ENCODE measurements at places on chromosomes 4 and X.

DNA sequence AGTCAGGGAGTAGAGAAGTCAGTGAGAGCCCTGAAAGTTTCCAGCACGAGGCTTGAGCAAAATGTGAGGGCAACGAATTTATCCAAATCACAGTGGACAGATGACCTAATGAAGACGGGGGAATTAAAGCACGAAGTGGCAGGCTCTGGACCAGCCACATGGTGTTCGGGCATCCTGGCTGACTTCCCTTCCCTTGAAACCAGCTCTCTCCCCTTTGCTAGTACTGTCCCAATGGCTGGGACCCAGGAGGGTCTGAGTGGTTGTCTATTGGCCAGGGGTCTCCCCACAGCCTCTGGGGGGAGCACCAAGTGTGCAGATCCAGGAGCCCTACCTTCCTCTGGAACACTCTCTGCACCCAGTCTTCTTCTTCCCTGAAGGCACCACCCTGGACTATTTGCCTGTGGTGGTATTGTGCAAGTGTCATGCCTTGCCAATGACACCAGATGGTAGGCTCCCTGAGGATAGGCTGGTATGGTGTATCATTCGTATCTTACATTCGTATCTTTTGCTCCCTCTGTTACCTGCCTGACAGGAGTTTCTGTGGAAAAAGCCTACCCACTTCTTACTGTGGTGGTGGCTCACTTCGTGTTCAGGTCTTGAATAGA, 2.1 kb downstream of the APLN start:
- no peak overlapping the region for H3K27ac ChIP-seq
- peaks cover 3% of the 10 kb centered on the region for H3K4me1 ChIP-seq
- no peak overlapping the region for H3K4me3 ChIP-seq
- H3K27me3 ChIP-seq, result peaks cover 28% of the 10 kb centered on the region

- no peaks in the 10 kb centered on the region for H3K27me3 ChIP-seq
- no peak for DNase-seq
- H3K4me1 ChIP-seq, result no peaks in the 10 kb centered on the region
- H3K4me3 ChIP-seq, result no peak overlapping the region
- H3K36me3 ChIP-seq, result no peaks in the 10 kb centered on the region
Observed at GRCh38 chrX:84199688-84200087, 11.7 kb upstream of the RPS6KA6 start.

DNA sequence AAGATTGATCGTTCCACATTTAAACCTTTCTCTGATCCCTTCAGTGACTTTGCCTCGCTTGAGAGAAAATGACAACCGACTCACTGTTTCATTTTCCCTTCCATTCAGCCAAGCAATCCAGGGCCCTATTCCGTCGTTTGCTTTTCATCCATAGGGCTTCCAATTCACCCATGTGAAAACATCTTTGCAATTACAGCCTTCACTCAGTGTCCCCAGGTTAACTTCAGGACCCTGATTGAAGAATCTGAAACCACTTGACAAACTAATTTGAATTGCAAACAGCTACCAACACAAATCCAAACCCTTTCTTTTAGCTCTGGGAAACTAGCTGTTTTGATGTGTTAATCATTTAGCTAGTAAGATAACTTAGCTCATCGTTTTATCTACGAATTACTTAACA, 120.2 kb upstream of the FAM9C start:
- no peaks in the 10 kb centered on the region for H3K36me3 ChIP-seq
- peaks cover 5% of the 10 kb centered on the region for H3K4me1 ChIP-seq
- H3K27me3 ChIP-seq, result no peaks in the 10 kb centered on the region
- no peak overlapping the region for H3K4me3 ChIP-seq
- H3K27ac ChIP-seq, result no peak overlapping the region

DNA sequence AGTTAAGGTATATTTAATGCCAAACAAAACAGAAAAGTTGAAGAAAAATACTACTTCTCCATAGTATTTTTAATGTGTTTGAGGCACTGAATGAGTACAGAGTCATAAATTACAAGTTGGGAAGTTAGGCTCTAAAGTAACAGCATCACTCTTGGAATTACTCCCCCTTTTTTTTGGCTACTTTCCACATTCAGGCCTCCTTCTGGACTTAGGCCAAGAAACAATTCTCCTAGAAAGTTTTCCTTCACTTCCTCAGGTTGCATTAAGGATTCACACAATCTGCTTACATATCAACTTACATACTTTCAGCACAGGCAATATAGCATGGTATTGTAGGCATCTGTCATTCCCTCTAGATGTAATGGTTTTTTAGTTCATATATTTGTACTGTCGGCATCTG, 52.1 kb downstream of the TMEM165 start:
- H3K27ac ChIP-seq, result no peak overlapping the region
- no peak overlapping the region for H3K4me3 ChIP-seq
- peaks cover 15% of the 10 kb centered on the region for H3K36me3 ChIP-seq
- peak; percentile 50 for DNase-seq
- H3K4me1 ChIP-seq, result peaks cover 9% of the 10 kb centered on the region

GRCh38 chrX:43139645-43140044, 361.7 kb upstream of the PPP1R2C start:
- no peaks in the 10 kb centered on the region for H3K27me3 ChIP-seq
- no peaks in the 10 kb centered on the region for H3K4me1 ChIP-seq
- no peaks in the 10 kb centered on the region for H3K36me3 ChIP-seq
- DNase-seq, result no peak

DNA sequence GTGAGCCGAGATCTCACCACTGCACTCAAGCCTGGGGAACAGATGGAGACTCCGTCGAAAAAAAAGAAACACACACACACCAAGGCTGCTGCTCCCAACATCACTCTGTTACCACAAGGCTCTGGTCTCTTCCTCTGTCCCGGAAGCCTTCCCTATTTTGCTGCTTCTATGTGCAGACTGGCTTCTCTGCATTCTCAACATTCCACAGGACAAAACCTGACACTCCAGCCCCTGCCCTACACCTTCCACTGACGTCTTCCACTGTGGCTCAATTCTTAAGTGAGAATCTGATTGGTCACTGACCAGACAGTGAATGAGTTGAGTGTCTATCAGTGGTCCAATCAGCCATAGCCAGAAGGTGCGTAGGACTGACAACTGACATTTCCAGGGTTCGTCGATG, 5.9 kb downstream of the ODAPH start:
- no peak overlapping the region for H3K4me3 ChIP-seq
- no peaks in the 10 kb centered on the region for H3K36me3 ChIP-seq
- H3K27ac ChIP-seq, result no peak overlapping the region
- DNase-seq, result peak; percentile 7

- H3K4me3 ChIP-seq, result no peak overlapping the region
- H3K36me3 ChIP-seq, result no peaks in the 10 kb centered on the region
- no peak overlapping the region for H3K27ac ChIP-seq
- peaks cover 9% of the 10 kb centered on the region for H3K4me1 ChIP-seq
- no peaks in the 10 kb centered on the region for H3K27me3 ChIP-seq
- no peak for DNase-seq
Observed at GRCh38 chr4:37999965-38000364, 39.8 kb downstream of the PTTG2 start.
